ENCODE measurements at places on chromosomes 6 and 20.

GRCh38 chr20:59805786-59806577 is 127.5 kb downstream of the SYCP2 start:
- no peak for DNase-seq

DNA sequence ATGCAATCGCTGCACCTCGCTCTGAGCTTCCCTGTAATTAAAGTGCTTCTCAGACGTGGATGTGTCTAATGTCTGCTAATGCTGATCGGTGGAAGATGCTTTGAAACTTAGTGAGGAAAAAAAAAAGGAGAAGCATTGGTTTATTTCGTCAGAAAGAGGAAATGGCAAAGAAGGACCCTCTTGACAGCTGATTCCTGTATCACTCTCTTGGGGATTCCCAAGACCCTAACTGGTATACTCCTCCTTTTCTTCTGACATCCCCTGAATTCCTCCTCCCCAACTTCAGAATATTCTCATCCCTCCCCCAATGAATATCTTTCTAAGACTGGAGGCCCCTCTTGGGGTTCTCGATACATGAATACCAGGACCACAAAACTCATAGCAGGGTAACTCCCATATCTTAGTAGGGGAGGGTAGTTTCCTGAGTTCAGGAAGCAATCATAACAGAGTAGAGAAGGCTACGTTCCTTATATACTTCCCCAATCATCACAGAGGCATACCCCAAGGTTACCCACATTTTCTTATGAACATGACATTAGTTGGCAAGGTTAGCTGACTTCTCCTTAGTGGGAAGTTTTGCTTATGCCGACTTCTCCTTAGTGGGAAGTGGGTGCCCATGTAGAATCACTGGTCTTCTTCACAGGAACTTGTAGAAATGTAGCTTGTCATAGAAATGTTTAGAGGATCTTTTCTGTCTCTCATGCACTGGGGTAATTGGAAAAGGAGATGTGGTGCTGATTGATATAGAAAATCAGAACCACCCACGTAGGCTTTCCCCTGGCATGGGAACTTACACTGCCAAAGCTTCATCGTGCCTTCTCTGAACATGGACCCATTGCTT is 63.8 kb upstream of the ATXN1 start:
- no peak for DNase-seq

GRCh38 chr6:35059596-35060345 is 81.4 kb downstream of the TCP11 start:
- DNase-seq, result no peak

- DNase-seq, result no peak
Measured at GRCh38 chr20:35248641-35249475, 22.4 kb downstream of the MMP24 start.

- DNase-seq, result no peak
Measured at GRCh38 chr6:25601800-25602673, 50.0 kb upstream of the SCGN start.

- DNase-seq, result no peak
Measured at GRCh38 chr6:11522812-11523605, 14.5 kb upstream of the TMEM170B start.
